Stimulated activated CD8-positive, alpha-beta memory T cell treated with anti-CD3 and anti-CD28 coated beads, Interleukin-15, amount 100 ng/mL, for 24 hours (primary cell): ENCODE measurements at places on chromosomes 11 and 22.

GRCh38 chr11:60719391-60719790, 5.1 kb upstream of the MS4A18 start:
- DNase-seq: no peak

DNA sequence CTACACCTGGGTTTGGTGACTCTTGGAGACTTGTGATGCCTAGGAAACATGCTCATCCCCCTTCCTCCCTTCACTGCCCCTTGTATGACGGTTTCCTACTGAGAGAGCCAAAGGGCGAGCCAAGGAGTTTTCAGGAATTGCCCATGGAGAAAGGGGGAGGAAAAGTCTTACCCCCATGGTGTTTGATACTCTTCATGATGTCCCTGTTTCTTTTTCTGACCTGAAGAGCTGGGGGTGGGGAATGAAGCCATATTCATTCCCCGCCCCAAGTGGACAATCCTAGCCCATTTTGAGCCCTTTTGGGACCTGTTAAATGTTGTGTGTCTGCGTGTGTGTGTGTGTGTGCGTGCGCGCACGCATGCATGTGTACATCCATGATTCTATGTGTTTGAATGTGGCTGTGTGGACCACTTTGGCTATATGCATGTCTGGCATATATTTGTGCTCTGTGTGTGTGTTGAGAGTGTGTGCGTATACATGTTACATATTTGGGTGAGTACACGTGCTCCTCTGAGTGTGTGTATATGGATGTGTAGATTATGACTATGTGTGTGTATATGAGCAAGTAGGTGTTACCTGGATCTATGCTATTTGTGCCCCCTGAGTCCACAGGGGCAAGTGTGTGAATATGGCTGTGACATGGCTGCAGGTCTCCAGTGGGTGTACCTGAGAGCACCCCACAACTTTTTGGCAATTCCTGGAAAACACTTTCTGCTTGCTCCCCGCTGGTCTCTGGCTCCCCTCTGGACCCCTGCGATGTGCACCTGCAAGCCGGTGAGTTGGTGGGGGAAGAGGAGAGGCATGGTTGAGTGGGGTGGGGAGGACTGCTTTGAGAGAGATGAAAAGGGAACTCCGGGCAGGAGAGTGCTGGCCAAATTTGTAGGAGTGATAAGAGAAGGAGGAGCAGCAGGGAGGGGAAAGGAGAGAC, 24.6 kb downstream of the OTOG start:
- no peak for DNase-seq

DNA sequence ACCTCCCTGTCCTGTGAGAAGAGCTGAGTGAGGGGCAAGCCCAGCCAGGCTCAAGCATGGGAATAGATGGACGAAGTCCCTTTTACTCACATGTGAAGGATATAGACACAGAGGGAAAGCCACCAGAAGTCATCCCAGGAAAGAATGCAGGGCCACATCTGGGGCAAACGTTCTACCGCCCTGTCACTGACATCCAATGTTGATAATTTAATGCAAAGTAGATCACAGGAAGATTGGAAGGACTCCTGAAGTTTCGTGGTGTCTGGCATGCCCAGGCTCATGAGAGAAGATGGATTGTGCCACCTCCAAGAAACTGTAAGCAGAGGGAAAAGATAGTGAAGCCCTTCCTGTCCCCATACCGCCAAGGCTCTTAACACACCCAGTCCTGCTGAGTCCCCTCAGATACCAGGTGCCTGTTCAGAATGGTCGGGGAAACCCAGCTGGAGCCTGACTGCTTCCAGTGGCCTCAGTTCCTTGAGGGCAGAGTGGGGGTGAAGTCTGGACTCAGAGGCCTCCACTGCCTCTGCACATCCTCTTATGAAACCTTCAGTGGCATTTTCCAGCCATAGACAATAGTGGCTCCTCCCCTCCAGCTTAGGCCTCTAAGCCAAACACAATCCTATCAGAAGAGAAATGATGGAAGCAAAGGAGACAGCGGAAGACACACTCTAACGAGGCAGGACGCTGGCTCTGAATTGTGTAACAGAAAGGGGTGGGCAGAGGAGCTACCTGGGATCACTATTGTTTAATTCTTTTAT, 7.5 kb upstream of the STK33 start:
- no peak for DNase-seq

DNA sequence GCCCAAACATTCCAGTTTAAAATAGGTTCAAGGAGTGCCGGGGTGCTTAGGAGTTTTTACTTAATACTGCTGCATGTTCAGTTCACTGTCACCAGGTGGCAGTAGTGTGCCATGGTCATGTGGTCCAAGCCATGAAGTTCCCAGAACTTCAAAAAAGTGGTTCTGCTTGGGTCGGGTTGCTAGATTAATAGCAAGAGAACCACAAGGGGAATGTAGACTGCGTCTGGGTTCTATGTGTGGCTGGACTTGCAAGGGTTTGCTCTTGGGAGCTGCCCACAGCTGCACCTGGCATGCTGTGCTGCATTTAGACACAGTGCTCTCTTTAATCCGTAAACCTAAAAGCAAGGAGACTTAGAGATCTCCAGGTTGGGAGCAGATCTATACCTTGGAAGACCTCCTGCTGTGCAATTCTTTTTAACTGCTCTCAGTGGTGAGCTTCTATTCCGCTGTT, 6.5 kb upstream of the SPON1 start:
- DNase-seq: no peak

- DNase-seq: no peak
These were observed 2.6 kb upstream of the ENDOD1 start for GRCh38 chr11:95086836-95087570.

GRCh38 chr11:77510851-77511250, 37.0 kb upstream of the PAK1 start:
- no peak for DNase-seq

DNA sequence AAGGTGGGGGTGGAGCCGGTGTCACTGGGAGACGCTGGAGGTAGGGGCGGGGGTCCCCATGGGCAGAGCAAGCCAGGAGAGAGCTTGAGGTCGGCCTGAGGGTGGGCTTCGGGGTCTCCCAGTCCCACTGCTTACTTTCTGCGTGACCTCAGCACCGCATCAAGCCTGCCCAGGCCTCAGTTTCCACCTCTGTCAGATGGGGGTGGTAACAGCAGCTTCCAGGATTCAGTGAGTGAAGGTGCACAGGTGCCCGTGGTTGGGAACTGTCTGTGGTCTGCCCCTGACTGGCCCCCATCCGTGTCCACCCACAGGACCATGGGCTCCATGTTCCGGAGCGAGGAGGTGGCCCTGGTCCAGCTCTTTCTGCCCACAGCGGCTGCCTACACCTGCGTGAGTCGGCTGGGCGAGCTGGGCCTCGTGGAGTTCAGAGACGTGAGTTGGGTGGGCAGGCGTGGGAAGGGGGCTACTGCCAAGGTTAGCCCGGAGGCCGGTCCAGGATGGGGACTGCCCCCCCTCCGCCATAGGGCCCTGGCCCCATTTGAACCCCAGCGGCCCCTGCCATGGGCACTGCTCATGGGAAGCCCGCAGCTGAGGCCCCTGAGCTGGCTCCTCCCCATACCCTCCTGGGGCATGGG, 2.2 kb downstream of the TCIRG1 start:
- DNase-seq: no peak

DNA sequence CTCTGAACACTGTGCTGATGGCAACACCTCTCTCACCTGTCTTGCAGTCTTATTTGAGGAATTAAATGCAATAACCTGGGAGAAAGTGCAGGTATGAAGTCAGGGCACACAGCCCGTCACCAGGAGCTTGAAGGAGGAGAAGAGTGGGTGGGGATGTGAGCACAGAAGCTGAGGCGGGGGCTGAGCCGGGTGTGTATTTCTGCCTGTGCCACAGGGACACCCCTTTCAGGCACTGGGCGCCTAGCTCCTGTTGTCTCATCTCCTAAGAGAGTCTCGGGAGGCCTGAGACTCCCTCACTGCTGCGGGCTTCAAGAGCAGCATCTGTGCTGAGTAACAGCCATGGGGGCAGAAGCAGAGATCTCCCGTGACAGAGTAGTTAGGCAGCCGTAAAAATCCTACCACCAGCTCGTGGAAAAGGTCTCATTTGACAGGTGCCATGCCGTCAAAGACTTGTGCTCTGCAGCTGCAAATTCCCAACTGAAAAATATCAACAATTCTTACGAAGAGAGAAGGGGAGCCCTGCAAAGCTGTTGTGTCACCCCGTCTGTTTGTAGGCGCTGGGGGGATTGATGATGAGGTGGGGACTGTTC, 26.8 kb downstream of the PARVB start:
- DNase-seq: no peak

GRCh38 chr11:95575517-95575916, 214.1 kb downstream of the FAM76B start:
- no peak for DNase-seq

- DNase-seq: no peak
These were observed 70.1 kb upstream of the NUP50 start for GRCh38 chr22:45093609-45094008.

- DNase-seq: no peak
These were observed 13.0 kb downstream of the SCN4B start for GRCh38 chr11:118139578-118139977.

GRCh38 chr11:43988040-43988817, 45.8 kb downstream of the C11orf96 start:
- DNase-seq: no peak

DNA sequence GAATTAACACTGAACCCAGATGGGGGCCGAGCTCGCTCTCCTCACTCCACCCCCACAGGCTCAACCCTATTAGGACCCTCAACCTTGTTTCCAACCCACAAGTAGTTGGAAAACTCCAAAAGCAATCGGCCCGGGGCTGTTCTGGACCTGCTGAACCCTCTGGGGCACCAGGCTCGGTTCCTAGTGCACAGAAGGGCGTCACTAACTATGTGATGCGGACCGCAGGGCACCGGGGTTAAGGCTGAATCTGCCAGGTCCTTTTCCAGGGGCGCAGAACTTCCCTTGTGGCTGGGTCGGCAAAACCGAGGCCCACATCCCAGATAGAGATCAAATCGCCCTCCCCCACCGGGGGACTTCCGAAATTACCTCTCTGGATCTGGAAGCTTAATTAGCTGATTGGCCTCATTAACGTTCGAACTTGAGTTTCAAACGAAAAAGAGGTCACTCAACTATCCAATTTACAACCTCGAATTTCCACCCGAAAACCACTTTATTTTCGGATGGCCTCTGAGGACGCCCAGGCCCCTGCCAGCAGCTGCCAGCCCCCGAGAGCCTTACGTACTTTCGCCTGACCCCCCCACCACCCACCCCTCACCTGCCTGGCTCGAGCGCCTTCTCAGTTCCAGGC, 1.7 kb downstream of the SHANK2 start:
- DNase-seq: no peak

DNA sequence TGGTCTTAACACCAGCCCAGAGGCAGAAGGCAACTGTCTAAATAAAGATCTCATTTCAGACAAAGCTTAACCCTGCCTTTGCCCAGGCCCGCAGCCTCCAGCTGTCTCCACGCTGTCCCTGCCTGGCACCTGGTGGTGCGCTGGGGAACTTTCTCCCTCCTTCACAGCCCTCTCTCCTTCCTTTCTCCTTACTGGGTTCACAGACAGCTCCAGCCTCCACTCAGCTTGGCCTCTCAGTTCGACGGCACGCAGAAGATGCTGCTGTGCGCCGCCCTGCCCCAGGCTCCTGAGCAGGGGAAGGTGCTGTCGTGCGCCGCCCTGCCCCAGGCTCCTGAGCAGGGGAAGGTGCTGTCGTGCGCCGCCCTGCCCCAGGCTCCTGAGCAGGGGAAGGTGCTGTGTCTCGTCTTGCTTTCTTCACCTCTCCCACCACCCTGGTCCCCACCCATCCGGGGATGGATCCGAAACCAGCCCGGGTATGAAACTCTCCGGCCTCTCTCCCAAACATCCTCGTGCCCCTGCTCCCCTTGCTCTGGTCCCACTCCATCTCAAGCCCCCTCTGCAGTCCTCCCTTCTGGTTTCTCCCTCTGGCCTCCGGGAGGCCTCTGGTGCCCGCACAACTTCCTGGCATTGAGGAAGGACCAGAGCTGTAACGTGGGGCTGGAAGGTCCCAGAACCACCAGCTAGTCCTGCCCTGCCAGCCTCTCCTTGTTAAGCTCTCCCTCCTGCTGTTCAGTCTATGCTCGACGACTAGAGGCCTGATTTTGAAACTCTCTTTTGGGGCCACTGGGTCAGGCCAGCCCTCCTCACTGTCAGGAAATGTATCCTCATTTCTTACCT, 22.9 kb upstream of the JAM3 start:
- DNase-seq: no peak
